Activated CD4-positive, alpha-beta T cell treated with anti-CD3 and anti-CD28 coated beads, Interleukin-10, Interleukin-2, amounts not matched to agents 100 ng/mL and 50 ng/mL, durations not matched to agents 16 hours and 8 hours (primary cell): ENCODE measurements at places on chromosomes 7 and 10.
A peak's percentile ranks its signal among the peaks of the same experiment; 100 is the strongest.

GRCh38 chr7:129947049-129947448 is 5.7 kb downstream of the UBE2H start:
- DNase-seq, result no peak

GRCh38 chr7:155310425-155311114 is 12.9 kb downstream of the INSIG1 start:
- DNase-seq, result peak; percentile 40

GRCh38 chr10:131121511-131122035 is 189.9 kb downstream of the TCERG1L start:
- DNase-seq, result no peak

DNA sequence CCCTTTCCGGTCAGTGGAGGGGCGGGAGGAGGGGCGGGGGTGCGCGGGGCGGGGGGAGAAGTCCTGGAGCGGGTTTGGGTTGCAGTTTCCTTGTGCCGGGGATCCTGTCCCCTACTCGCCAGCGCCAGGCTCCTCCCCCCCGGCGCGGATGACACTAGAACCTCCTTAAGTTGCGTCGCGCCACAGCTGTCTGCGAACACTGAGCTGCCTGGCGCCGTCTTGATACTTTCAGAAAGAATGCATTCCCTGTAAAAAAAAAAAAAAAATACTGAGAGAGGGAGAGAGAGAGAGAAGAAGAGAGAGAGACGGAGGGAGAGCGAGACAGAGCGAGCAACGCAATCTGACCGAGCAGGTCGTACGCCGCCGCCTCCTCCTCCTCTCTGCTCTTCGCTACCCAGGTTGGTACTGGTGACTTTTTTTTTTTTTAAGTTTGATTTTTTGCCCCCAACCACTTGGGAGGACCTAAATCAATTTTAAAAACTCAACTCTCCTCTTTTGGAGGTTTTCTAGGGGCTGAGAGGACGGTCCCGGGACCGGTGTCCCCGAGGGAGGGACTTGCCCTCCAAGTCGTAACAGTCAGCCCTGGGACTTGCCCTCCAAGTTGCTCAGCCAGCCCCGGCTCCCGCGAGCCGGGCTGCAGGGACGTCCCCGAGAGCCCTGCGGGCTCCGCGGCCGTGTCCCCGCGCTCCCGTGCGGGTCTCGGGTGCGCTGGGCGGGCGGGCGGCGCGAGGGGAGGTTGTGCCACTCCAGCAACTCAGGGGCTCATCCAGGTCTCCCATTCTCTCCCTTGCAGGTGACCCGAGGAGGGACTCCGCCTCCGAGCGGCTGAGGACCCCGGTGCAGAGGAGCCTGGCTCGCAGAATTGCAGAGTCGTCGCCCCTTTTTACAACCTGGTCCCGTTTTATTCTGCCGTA is at the start of gene GATA3:
GATA3 (plus strand) TSS at position 195 of the 914 bp plus-strand sequence. CDS start 968 bp downstream, outside the sequence.
- DNase-seq, result peak; percentile 90

DNA sequence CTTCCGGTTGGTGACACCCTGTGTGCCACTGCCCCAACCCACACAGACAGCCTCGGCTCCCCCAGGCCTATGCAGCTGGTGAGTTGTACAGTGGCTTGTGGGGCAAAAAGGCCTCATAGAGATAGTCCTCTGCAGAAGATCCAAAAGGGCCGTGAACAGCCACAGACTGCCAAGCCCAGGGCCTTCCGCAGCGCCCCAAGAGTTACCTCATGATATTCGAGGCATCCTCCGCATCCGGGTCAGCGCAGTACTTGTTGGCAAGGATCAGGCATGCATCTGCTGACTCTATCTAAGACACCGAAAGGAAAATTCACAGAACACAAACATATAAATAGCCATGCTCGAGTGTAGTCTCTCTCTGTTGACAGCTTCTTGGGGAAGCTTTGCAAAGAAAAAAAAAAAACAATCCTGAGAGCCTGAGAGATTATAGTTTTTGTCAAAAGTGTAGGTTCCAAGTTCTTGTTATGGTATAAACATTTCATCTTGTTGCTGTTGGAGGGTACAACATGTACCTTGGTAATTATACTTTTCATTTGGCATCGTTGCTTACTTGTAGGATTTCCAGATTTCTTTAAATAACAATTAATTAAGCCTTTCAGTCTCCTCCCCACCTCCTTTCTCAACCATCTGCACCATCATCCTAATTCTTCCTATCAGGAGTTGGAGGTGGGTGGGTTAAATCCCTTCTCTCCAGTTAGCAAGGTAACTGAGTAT is 553.0 kb downstream of the KCNMA1 start:
- no peak for DNase-seq

GRCh38 chr10:34348021-34348420 is 467.1 kb downstream of the PARD3 start:
- no peak for DNase-seq

- DNase-seq, result no peak
Measured at GRCh38 chr10:100109670-100110069, 28.0 kb upstream of the CPN1 start.

DNA sequence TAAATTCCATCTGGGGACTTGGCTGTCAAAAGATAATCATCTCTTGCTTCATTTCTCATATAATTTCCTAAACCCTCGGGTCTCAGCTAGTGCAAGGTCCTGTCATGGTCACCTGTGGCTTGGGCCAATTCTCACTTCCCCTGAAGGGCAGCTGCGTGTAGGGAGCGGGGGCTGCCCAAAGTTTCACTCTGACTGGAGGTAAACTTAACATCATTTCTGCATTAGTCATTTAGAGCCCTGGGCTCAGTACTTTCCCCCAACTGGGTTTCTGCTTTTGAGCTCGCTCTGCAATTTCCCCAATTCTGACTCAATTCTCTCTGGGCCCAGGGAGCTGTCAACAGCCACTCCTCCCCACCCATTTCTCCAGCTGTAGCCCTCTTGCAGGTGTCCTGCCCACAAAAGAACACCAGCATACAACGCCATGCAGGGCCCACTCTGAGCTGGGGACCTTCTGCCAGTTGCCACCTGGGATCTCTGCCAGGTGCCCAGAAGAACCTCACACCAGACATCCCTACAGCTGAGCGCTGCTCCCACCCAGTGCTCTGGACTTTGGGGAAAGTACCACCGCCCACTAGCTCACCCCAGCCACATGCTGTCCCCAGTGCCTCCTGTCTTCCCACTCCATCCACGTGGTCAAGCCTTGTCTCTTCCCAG is 37.9 kb downstream of the VOPP1 start:
- DNase-seq, result peak; percentile 97

GRCh38 chr10:130636313-130636930 is 500.2 kb downstream of the GLRX3 start:
- no peak for DNase-seq

DNA sequence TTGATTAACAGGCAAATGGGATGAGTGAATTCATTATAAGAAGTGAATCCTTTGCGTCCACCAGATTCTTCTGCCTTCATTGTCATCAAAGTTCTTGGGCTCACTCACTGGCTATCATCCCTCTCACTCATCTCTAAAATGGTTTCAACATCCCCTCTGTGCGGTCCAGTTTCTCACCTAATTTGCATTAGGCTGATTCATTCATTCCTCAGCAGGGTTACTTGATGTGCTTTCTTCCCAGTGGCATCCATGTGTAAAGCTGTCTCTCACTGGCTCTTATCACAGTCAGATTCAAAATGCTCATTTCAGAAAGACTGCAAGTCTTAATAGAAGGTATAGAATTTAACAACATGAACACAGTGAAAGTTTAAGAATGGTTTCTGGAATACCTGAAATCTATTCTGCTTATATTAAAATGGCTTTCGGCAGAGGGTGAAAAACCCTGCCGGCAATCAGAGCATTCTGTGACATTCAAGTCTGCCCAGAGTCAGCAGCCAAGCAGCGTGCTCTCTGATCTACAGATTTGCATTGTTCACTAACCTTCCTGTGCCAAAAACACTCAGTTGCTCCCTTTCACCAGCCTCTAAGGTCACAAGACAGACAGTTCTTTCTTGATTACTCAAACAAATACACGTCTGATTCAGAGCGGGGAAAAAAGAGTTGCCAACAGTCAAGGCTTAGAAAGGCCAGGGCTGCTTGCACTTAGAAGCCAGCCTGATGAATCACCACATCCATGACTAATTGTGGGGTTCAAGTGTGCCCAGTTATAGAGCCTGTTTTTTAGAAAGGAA is 106.7 kb downstream of the TES start:
- peak; percentile 94 for DNase-seq

GRCh38 chr7:73308074-73308664 is 457 bp downstream of the NSUN5 start:
- no peak for DNase-seq

- no peak for DNase-seq
Measured at GRCh38 chr7:108307194-108307593, 149.0 kb downstream of the NRCAM start.

GRCh38 chr7:155338632-155339320 is 41.1 kb downstream of the INSIG1 start:
- no peak for DNase-seq

GRCh38 chr10:7445474-7446185 is 34.8 kb upstream of the SFMBT2 start:
- no peak for DNase-seq

DNA sequence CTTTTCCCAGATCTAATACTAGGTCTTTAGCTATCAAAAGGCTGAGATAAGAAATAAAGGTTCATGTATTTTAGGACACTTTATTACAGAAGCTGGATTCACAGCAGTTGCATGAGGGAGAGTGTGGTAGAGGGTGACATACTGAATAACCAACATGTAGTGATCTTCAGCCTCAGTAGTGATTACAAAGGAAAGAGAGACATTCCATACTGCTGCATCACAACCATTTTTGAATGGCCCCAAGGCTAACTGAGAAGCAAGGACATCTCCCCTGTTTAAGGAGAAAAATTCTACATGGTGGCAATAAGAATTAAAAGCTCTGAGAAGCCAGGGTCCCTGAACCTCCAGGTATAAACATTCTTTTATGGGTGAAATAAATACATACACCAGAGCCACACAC is 35.3 kb downstream of the COG5 start:
- DNase-seq, result no peak

- DNase-seq, result no peak
Measured at GRCh38 chr7:138798836-138799235, 840 bp upstream of the ATP6V0A4 start.

DNA sequence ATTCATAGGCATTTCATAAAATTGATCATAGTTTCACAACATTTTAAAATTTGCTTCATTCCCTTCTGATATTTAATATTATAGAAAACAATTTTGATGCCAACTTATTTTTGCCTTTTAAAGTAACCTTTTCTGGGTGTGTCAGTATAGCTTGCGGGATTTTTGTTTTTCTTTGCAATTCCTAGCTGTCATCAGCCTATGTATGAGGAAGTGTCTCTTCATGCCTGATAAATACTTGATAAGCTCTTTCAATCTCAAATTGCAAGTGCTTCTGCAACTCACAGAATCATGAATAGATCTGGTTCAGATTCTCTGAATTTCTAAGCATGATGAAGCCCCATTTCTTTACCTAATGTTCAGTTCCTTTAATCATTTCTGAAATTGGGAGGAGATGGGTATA is 28.0 kb upstream of the ARHGAP21 start:
- no peak for DNase-seq

GRCh38 chr10:71939304-71939703 is 24.9 kb upstream of the CHST3 start:
- DNase-seq, result no peak
